ENCODE measurements at places on chromosomes 2 and 18.

DNA sequence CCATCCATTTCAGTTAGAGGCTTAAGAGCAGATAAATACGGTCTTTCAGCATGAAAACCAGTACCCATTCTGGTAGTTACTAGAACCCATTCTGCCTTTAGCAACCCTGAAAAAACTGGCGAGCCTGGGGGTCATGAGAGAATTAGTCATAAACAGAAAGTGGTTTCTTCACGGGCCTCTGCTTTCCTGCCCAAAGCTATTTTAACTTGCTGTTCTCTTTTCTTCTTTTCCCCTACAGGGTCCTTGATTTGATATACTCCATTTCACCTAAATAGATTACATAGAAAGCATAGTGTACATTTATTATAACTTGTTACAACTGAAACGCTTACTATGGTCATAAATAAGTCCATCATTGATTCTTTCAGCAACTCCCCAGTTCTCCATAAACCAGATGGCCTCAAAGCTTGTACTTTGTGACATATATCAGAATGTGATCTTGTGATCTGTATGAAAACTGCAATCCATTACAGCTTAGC, 48.3 kb downstream of the WDFY1 start:
- no peak for DNase-seq

DNA sequence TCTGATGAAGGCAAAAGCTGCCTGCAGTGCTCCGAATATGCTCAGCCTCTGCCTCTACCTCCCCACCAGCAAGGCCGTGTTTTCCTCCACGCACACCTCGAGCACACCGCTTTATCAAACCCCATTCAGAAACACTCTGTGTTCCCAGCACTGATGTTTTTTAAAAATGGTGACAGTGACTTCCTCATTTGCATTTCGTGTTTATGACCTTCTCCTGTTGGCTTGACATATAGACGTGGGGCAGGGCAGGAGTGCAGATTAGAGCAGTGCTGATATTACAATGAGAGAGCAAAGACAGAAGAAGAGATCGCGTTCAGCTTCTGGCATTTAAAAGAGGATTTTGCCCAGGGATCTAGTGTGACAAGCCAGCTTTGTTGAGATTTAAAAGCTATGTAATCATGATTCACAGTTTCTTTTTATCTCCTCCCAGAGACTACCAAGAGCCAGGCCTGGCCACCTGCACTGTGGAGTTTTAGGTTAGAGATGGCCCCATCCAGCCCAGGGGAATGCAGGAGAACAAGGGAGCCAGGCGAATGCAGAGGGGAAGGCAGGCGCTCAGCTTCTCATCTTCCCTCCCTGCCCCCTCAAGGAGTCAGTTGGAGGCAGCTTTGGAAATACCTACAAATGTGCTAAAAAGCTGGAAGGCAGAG, 61.5 kb upstream of the NEDD4L start:
- DNase-seq = no peak

GRCh38 chr2:177326591-177326990, 62.1 kb upstream of the NFE2L2 start:
- DNase-seq = no peak

DNA sequence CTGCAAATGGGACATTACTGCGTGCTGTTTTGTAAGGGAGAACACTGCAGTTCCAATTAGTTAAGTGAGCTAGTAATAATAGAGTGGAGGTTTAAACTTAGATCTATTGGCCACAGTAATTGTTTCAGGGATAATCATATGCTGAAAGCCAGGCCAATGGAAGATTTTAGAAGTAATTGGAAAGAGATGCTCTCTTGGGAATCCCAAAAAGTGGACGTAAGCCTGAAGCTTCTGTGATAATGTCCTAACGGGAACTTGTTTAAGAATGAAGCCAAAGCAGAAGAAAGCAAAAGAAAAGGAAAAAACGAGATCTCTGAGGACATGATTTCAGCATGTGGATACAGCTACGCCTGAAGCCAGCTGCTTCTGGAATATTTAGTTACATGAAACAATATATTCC, 594.6 kb downstream of the SLC4A3 start:
- DNase-seq = no peak

- DNase-seq = no peak
Observed at GRCh38 chr2:183025993-183026392, 12.3 kb downstream of the NCKAP1 start.

DNA sequence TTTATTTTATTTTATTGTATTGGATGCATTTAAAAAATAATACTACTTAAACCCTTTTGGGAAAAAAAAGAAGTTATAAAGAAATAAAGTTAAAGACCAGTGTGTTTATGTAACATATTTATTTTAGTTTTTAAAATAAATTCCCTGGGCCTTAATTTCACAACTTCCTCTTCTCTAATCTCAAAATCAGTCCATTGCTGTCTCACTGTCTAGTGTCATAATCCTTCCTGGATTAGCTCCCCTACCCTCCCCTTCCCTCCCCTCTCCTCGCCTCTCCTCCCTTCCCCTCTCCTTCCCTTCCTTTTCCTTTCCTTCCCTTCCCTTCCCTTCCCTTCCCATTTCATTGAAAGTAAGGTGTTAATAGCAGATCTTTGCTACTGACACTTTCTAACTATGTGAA, 40.3 kb upstream of the ZEB2 start:
- no peak for DNase-seq
